ENCODE measurements at places on chromosomes 12 and 14.
A peak's percentile ranks its signal among the peaks of the same experiment; 100 is the strongest.

DNA sequence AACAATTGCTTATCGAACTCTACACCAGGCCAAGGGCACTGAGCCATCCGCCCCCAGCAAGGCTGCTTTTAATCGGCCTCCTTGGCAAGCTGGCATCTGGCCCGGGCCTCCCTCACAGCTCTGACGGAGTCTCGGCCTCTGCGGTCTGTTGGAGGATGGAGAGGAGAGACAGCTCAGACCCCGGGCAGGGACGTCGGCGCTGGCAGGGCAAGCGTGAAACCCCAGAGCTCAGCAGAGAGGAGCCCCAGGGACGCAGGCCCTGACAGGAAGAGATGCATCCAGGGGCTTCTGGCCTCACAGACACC, 17.5 kb downstream of the CAMKK2 start:
- no peak for DNase-seq

- DNase-seq = no peak
Observed at GRCh38 chr12:116561181-116561821, 2.1 kb downstream of the MAP1LC3B2 start.

DNA sequence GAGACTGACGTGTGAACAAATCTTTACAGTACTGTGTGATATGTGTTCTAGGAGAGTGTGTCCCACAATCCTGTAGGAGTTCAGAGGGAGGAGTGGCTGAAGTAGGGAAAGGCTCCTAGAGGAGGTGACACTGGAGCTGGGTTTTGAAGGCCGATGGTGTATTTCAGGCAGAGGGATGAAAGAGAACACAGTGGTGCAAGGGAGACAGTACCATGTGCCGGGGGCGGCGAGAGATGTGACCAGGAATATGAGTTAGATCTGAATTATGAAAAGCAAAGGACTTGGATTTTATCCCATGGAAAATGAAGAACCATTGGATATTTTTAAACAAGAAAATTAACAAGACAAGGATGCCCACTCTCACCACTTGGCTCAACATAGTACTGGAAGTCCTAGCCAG, 77.0 kb upstream of the ESRRB start:
- no peak for DNase-seq

GRCh38 chr12:112179916-112180315, 54.6 kb downstream of the TRAFD1 start:
- DNase-seq = no peak

DNA sequence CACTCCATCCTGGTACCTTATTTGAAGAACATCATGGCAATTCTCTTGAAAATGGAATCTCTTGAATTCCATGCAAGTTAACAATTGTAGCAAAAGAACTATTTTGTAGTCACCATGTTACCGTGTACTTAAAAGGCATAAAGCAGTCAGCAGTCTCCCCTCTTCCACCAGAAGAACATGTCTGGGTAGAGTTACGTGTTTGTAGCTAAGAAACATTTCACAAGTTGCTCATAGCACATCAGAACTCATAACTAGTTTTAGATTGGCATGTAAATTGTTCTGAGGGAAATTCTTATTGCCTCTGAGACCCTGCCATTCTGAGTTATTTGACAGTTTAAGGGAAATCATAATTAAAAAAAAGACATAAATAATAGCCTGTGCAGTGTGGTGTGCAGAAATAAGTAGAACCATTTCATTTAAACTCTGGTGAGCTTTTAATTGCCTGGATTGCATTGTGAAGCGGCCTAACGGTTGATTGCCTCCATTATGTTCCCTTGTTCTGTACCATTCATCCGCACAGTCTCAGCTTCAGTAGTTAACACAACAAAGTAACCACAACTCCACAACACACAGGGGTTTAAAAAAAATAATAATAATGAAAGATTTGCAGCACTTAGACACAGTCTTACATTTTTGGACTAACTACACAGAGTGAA, 2.6 kb downstream of the LMO3 start:
- no peak for DNase-seq

DNA sequence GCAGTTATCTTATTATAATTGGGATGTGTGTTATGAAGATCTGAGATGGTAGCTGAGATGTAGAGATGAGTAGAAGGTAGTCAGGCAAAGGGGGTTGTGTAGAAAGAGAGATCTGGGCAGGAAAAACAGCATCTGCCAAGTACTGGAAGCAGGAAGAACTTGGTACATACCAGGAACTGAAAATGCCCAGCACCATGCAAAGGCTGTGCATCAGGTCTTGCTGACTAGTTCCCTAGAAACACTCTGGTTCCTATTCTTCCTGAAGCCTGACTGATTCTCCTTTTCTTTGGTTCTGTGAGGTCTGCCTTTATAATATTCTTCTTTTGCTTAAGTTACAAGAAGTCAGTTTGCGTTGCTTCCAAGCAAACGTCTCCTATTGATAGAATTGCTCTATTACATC, 6.7 kb upstream of the NFATC4 start:
- DNase-seq = no peak

DNA sequence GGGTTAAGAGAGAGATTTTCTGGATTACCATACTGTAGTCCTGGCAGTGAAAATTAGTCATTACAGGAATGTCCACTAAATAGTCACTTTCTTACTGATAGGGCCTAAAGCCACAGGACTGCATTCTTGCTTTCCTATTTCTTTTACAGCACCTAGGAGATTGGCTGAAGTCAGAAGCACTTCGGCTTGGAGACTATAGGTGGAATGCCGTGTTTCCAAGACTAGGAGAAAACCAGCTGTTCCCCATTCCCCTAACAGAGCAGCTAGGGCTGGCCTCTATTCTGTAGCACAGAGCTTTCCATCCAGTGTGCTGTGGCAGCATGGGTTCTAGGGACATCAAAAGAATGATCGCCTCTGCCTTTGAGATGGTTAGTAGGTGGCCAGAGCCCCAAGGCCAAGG, 15.1 kb downstream of the PIGH start:
- DNase-seq = no peak

DNA sequence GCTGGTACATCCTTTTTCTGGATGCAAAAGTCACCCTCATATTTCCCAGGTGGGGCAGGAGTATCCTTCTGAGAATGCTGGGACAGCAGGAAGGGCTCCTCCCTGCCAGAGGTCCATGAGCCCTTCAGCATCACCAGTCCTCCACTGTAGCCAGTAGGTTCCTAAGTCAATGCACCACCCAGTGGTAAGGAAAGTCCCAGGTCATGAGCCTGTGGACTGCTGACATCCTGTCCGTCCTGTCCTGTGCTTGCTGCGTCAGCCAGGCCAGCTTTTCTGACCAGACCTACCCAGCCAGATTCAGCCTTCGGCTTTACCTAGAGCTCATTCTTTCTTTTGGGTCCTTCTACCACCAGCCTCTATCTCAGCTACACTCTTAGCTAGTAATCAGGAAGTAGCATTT, 23.0 kb upstream of the ACTN1 start:
- no peak for DNase-seq

GRCh38 chr14:67218126-67218525, 23.1 kb upstream of the PALS1 start:
- DNase-seq = no peak

GRCh38 chr14:102295270-102295669, 9.7 kb downstream of the MOK start:
- no peak for DNase-seq

- no peak for DNase-seq
Observed at GRCh38 chr12:80217011-80217535, 117.7 kb downstream of the OTOGL start.

DNA sequence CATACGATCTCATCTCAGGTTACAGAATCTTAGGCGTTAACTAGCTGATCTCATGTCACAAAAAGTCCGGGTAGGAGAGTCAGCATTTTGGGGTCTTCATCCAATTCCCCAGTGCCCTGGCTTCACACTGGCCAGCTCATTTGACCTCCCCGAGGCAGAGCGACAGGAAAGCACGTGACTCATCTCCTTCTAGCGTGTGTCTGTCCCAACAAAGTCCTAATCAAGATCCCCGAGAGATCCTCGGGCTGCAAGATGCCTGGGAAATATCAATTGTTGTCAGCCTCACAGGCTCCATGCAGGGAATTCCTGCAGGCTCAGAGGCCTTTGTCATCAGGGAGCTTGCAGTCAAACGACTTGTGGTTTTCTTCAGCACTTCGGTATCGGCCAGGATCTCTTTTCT, 57.5 kb downstream of the ZNF664 start:
- DNase-seq = no peak

- no peak for DNase-seq
Observed at GRCh38 chr14:98924046-98924445, 348.0 kb downstream of the BCL11B start.

GRCh38 chr14:49249022-49249421, 337.2 kb downstream of the RPS29 start:
- DNase-seq = no peak

DNA sequence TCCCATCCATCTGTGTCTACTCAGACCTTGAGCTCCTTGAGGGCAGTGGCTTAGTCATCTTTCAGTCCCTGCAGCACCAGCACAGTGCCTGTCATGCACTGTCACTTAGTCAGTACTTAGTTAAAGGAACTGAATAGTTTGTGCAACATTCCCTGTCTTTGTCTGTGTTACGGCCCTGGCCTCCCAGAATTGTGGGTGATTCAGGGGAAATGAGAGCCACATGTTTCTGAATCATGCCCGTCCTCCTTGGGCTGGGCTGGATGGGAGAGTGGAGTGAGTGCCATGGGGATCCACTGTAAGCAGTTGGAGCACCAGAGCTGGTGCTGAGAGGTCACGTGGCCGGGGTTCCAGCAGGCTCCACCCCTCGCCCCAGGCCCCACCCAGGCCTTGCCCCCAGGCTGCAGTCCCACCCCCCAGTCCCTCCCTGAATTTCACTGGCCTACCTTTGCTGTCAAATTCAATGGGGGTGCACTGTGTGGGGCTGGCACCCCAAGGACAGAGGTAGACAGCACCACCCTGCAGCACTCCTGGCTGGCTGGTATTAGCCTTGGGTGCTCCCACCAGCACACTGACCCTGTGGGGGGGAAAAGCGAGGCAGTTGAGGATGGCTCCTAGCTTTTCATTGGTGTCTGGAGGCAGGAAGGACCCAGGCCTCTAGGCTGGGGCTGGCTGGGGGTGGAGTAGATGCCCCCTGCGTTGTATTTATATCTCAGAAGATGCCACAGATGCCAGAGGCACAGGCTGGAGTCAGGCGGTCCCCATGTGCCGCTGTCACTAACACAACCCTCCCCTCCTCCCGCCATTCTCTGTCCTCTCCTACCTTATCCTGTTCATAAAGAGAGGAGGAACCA, 7.5 kb downstream of the ITGA5 start:
- DNase-seq = peak; percentile 69

- no peak for DNase-seq
Observed at GRCh38 chr12:56062996-56063395, 17.0 kb upstream of the ERBB3 start.

DNA sequence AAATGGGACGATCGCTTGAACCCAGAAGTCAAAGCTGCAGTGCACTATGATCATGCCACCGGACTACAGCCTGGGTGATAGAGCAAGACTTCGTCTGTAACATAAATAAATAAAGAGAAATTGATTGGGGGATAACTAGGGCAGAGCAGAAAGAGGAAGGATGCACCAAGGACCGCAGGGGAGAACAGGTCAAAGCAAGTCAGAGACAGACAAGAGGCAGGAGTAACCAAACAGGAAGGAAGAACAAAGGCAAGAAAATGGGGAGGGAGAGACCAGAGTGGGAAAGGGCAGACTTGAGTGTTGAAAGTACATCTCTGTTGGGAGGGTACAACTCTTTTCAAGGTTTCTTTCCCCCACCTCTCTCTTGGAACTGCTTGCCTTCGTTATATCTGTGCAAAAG, 50.8 kb upstream of the ELK3 start:
- DNase-seq = no peak

DNA sequence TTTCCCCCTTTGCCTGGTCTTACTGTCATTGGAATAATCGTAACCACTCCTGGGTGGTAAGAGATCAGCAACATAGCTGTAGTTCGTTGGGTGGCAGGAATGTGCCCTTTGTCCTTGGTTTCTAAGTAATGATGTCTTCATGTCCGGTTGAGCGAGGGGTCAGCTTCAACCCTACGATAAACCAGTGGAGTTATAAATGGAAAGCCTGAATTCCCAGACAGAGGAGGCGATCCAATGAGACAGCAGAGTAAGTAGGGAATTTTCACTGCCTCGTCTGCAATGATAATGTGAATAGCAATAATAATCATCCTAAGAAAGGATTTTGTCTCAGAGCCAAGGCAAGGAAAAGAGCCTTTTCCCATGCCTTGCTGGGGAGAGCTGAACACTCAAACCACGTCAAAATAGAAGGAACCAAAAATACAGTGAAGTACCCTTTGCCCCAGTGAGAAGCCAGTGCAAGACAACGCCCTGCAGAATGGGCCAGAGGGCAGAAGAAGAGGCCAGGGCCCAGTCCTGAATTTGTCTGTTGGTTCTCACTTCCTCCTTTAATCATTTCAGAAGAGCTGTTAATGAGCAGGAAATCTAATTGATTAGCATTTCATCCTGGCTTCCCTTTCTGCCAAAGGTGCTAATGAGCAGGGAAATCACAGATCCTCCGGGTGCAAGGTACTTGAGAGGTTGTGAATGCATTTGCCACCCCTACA, 330.7 kb downstream of the CACNA1C start:
- DNase-seq = no peak

DNA sequence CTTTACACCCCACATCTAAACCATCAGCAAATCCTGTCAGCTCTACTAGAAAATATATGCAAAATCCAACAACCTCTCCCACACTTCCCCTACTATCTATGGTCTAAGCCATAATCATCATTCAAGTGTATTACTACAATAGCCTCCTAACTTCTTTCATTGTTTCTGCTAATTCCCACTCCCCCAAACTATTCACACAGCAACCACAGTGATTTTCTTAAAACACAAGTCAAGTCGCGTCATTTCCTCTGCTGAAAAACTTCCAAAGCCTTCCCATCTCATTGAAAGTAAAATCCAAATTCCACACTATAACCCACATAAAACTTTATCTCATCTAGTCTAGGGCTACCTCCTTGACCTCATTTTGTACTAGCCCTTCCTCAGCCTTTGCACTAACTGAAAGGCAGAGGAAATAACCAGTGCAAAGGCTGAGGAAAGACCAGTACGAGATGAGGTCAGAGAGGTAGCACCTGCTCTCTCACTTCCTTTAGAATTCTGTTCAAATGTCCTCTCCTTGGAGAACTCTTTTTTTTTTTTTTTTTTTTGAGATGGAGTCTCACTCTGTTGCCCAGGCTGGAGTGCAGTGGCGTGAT, 65.5 kb upstream of the MDM1 start:
- no peak for DNase-seq

GRCh38 chr12:103012884-103013283, 55.4 kb downstream of the ASCL1 start:
- no peak for DNase-seq

DNA sequence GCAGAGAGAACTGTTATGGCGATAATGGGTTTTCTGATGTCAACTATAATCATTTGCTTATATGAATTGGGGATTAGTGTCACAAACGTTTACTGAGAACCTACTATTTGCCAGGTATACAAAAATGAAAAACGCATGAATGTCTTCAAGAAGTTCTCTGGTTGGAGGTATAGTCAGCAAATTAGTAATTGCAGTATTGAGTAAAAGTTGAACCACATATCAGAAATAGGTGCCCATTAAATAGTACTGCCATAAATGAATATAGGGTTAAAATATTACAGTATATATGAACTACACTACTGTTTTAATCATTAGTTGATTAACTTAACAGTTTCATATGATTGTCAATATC, 60.0 kb downstream of the PTPRB start:
- DNase-seq = no peak

GRCh38 chr12:4997939-4998338, 45.7 kb upstream of the KCNA5 start:
- DNase-seq = no peak
